Lower lobe of right lung (tissue), 2 donors: ENCODE measurements at places on chromosomes 3 and 15. TPM values are rescaled to one million over a fixed set of nuclear protein-coding genes. Genes with fewer than 3 reads are reported as not detected.

- no peaks in the 10 kb centered on the region for H3K27me3 ChIP-seq
- no peaks in the 10 kb centered on the region for H3K36me3 ChIP-seq
- no peaks in the 10 kb centered on the region for H3K4me1 ChIP-seq
- H3K27ac ChIP-seq = no peak overlapping the region
Measured at GRCh38 chr15:62912808-62913207, 129.7 kb upstream of the TPM1 start.

DNA sequence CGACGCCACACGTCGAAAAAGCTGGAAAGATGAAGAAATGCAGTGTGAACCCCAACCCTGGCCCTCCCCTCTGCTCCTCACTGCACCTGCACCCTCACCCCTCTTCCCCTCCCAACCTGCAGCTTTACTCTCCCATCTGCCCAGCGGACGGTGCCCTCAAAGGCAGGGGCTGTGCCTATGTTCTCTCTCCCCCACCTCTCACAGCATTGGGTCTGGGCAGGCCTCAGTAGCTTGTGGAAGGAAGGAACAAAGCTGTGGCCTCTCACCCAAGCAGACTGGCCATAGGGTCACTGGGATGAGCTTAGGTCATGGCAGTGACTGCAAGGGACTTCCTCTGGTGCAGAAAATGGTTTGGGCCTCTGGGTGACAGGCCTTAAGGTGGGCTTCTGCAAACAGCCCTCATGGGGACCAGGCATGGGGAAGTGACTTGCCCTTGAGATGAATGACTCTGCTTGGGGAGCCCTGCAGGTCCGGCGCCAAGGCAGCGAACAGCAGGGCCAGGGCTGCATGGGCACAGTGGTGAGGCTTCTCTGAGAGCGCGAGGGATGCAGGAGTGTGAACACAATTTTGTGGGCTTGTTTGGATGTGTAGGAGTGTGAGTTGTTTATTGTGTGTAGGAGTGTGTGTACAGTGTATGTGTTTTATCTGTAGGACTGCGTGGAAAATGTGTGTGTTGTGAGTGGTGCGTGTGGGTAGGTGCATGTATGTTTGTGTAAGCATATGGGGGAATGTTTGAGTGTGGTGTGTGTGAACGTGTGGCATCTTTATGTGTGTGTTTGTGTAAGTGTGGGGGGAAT lies 29.2 kb downstream of the SRPRB start:
- no peaks in the 10 kb centered on the region for H3K4me1 ChIP-seq
- H3K36me3 ChIP-seq = no peaks in the 10 kb centered on the region
- no peak overlapping the region for H3K4me3 ChIP-seq
- H3K27ac ChIP-seq = no peak overlapping the region
- DNase-seq = no peak

- H3K36me3 ChIP-seq = peaks cover 59% of the 10 kb centered on the region
- no peaks in the 10 kb centered on the region for H3K4me1 ChIP-seq
- H3K27me3 ChIP-seq = no peaks in the 10 kb centered on the region
- H3K4me3 ChIP-seq = no peak overlapping the region
- no peak overlapping the region for H3K27ac ChIP-seq
Measured at GRCh38 chr15:74571191-74571590, 30.2 kb downstream of the ARID3B start.

GRCh38 chr15:43412096-43412495 lies 41.2 kb downstream of the TUBGCP4 start:
- no peak overlapping the region for H3K4me3 ChIP-seq
- no peak overlapping the region for H3K27ac ChIP-seq
- H3K27me3 ChIP-seq = no peaks in the 10 kb centered on the region
- no peak for DNase-seq
- peaks cover 98% of the 10 kb centered on the region for H3K36me3 ChIP-seq

DNA sequence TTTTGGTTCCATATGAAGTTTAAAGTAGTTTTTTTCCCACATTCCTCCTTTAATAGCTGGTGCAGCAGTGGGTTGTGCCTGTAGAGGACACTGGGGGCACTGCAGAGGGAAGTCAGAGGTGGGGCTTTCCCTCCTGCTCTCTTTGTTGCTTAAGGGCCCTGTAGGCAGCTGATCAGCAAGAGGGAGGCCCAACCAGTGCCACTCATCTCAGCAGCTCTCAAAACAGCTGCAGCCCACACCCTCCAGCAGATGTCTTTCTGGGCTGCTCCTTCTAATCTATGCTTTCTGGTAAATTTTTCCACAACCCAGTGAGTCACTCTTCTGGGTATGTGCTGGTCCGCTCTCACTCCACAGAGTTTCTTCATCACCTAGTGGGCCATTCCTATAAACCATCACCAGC lies 263.8 kb downstream of the FEZF2 start:
- no peak overlapping the region for H3K4me3 ChIP-seq
- H3K4me1 ChIP-seq = no peaks in the 10 kb centered on the region
- H3K27me3 ChIP-seq = no peaks in the 10 kb centered on the region

- H3K4me3 ChIP-seq = peak overlapping the region; percentile 93
- no peaks in the 10 kb centered on the region for H3K27me3 ChIP-seq
- no peaks in the 10 kb centered on the region for H3K36me3 ChIP-seq
Measured at GRCh38 chr3:143970773-143971358, 757 bp upstream of the DIPK2A start.

- no peak for DNase-seq
- H3K4me3 ChIP-seq = no peak overlapping the region
- H3K4me1 ChIP-seq = no peaks in the 10 kb centered on the region
- H3K27me3 ChIP-seq = no peaks in the 10 kb centered on the region
- no peaks in the 10 kb centered on the region for H3K36me3 ChIP-seq
Measured at GRCh38 chr15:28004143-28005003, 94.7 kb downstream of the OCA2 start.

- H3K4me1 ChIP-seq = no peaks in the 10 kb centered on the region
- no peak for DNase-seq
- no peaks in the 10 kb centered on the region for H3K27me3 ChIP-seq
- H3K4me3 ChIP-seq = no peak overlapping the region
- no peaks in the 10 kb centered on the region for H3K36me3 ChIP-seq
- H3K27ac ChIP-seq = no peak overlapping the region
Measured at GRCh38 chr3:72903004-72903403, 15.2 kb downstream of the GXYLT2 start.

- H3K4me1 ChIP-seq = peaks cover 3% of the 10 kb centered on the region
- H3K36me3 ChIP-seq = no peaks in the 10 kb centered on the region
Measured at GRCh38 chr15:58506064-58506490, 74.3 kb downstream of the LIPC start.

- peaks cover 7% of the 10 kb centered on the region for H3K4me1 ChIP-seq
- H3K36me3 ChIP-seq = no peaks in the 10 kb centered on the region
- DNase-seq = no peak
Measured at GRCh38 chr15:34754674-34755418, at the start of gene GJD2. GJD2 (minus strand) TSS chr15:34754998; CDS start chr15:34754488, 510 bp downstream.

Gene CELF6
- 5.7 TPM for total RNA-seq

Gene MUSTN1
- total RNA-seq = 7.3 TPM

Gene BFSP2
- total RNA-seq = not detected

Gene ARPP21
- total RNA-seq = not detected

Gene TM6SF1
- 31.2 TPM for total RNA-seq

Gene LSAMP
- 20.1 TPM for total RNA-seq
